ENCODE measurements at places on chromosomes 7 and 10.

DNA sequence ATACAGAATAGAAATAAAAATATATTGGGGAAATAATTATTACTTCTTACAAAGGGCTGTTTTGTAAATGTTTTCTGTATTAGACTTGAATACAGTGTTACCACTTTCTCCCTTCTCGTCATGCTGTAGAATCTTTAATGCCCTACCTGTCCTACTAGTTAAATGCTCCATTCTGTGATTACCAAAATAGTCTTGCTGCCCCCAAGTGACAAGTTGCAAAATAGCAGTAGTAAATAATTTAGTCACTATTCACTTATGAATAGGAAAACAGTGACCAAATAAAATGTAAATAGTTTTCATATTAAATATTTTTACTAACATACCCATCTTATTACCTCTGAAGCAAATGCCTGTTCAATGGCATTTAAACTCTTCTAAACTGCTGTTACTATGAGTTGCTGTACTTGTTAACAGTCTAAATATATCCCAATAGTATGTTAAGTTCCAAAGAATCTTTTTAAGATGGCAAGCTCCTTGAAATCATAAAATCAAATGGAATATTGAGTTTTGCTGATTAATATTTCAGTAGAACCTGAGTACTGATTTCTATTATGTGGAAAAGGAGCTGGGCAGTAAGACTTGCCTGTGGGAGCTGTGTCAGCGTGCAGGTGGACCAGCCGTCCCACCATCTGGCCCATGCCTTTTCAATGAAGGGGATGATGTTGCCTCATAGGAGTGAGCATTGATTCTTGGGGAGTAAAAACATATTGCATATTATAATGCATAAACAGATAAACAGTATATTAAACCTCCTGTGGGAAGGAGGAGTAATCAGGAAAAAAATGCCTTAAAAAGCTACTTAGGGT, 18.1 kb upstream of the OIT3 start:
- DNase-seq: no peak

GRCh38 chr7:30450240-30450982, 28.2 kb downstream of the NOD1 start:
- DNase-seq: no peak

DNA sequence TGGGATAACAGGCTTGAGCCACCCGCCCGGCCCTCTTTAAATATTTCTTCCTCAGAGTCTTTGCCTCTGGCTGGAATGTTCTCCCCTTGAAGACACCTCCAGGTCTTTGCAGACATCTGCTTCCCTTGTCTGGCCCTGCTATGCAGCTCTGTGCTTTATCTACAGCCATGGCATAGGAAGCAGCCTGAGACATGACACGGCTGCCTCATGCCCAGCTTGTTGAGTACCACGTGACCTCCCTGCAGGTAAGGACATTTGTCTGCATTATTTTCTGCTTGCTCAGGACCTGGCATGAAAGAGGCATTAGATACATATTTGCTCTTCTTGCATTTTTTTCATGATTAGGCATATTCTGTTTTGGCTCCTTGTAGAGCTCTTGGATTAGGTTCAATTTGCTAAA, 113.8 kb upstream of the KLF6 start:
- DNase-seq: no peak

GRCh38 chr7:165661-166337, 26.6 kb upstream of the FAM20C start:
- DNase-seq: no peak

GRCh38 chr7:97842006-97842405, 30.2 kb downstream of the ASNS start:
- no peak for DNase-seq

DNA sequence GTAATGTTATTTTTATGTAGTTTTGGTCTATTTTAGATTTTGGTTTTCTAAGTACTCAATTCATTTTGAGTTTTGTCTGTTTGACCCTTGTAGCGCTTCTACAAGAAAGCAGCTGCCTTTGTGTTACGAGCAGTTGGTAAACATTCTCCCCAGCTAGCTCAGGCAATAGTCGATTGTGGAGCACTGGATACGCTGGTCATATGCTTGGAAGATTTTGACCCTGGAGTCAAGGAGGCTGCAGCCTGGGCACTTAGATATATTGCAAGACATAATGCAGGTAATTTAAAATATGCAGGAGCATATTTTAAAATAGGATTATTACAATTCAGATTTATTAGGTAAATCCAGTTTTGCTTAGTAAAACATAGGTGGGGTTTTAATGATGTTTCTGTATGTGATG, 23.1 kb downstream of the SPAG6 start:
- no peak for DNase-seq

DNA sequence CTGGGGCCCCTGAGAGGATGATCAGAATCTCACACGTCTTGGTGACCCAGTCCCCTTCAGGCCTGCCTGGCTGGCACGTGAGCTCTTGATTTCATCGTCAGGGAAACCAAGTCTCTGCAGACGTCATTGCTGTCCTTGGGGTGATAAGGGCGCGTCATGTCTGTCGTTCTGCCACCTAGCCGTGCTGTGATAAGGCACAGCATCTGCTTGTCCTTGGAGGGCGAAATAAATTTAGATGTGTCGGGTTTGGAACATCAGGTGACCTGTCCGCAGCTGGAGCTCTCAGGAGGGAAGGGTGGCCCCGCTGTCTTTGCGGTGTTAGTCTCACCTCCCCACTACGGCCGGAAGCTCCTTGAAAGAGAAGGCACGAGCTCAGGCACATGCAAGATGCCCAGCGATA, 129.2 kb downstream of the GRK5 start:
- DNase-seq: no peak

DNA sequence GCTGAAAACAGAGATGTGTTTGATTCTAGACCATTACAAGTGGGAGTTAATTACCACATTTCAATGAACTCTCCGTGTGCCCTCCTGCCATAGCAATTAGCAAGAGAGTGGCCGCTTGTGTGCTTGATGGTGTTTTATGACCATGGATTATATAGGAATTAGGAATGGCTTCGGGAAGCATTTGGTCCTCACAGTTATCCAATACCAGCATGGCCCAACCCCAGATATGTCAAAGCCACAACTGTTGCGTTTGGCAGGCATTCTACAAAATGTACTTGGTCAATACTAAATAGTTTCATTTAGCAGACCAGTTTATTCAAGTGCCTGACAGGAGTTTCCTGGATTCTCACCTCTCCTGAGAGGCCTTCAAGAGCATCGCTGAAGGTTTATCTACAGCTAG, 509.0 kb upstream of the GALNT17 start:
- no peak for DNase-seq

GRCh38 chr10:18246967-18247366, 106.7 kb downstream of the CACNB2 start:
- DNase-seq: no peak

GRCh38 chr7:78493401-78493800, 694.8 kb downstream of the PHTF2 start:
- no peak for DNase-seq

GRCh38 chr7:2516194-2516555, 3.4 kb upstream of the LFNG start:
- DNase-seq: no peak

DNA sequence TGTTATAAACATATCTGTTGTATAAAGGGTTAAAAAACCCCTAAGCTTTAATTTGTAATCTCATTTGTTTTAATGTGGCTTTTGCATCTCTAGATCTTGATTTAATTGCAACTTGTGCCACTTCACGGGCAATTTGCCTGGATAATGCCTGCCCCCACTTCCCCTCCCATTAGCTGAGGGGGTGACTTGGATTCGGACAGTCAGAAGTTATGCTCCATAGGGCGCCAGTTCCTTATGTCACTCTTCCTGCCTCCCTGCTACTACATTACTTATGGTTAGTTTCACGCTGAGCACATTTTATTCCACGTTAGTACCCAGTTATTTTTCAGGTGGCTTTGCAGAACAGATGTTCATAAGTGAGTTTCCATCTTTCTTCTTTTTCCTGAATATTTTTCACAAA, 1015.2 kb upstream of the PHF14 start:
- DNase-seq: no peak

Measured in stimulated activated CD4-positive, alpha-beta T cell treated with anti-CD3 and anti-CD28 coated beads, TNF-alpha, amount 100 ng/mL, for 1 hour (primary cell).